ENCODE measurements at places on chromosomes 7 and 10.

GRCh38 chr7:148763622-148764021, 64.9 kb downstream of the CUL1 start:
- DNase-seq = no peak

- no peak for DNase-seq
Observed at GRCh38 chr10:6850452-6850851, 270.4 kb upstream of the PRKCQ start.

GRCh38 chr10:74677951-74678350, 148.4 kb upstream of the KAT6B start:
- no peak for DNase-seq

DNA sequence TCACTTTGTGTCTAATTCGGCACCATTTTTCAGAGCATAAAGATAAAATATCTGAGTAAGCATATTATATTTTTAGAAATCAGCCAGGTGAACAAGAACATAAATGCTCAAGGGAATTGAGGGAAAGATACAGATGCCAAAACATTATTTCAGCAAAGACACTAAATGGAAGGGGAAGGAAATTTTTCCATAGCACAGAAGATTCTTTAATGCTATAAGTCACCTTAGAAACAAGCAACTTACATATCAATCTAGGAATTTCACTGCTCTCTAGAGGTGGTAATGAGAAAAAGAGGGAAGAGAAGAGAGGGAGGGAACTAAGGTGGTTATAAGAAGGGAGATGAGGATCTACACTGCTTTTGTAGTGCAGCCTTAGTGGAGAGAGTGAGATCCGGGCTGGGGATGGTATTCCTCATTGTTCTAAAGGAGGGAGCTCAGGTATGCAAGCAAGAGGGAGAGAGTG, 20.4 kb downstream of the ZNF365 start:
- no peak for DNase-seq

- no peak for DNase-seq
Observed at GRCh38 chr10:101238732-101239105, 9.5 kb upstream of the LBX1 start.

DNA sequence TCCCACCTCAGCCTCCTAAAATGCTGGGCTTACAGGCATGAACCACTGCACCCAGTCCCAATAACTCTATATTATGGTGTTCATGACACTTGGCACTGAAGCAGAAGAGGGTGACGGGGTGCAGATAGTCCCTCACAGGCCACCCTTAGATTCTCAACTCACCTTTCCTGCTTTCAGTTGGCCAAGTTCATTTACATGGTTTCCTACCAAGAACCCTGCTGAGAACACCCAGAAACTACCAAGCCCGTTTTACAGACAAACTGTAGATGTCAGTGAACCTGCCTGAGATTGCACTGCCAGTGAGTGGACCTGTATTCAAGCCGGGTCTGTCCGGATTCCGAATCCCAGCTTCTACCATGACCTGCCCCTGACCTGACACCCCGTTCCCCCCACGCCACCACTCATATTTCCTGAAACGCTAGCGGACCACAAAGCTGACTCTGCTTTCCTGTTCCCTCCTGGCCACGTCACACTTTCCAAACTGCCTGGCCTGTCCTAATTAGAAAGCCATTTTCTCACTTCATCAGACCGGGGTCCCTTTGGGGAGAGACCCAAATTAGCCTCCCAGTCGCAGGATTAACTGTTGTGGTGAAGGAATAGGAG, 17.3 kb downstream of the GRID2IP start:
- no peak for DNase-seq

GRCh38 chr7:36039671-36040070, 113.4 kb upstream of the EEPD1 start:
- no peak for DNase-seq

GRCh38 chr10:114180937-114181336, 1.8 kb downstream of the TDRD1 start:
- no peak for DNase-seq

GRCh38 chr7:80940539-80941207, 21.8 kb upstream of the SEMA3C start:
- DNase-seq = no peak

GRCh38 chr7:86094166-86094669, 549.5 kb upstream of the GRM3 start:
- no peak for DNase-seq

GRCh38 chr7:144398911-144399310, 4.6 kb downstream of the NOBOX start:
- DNase-seq = no peak

DNA sequence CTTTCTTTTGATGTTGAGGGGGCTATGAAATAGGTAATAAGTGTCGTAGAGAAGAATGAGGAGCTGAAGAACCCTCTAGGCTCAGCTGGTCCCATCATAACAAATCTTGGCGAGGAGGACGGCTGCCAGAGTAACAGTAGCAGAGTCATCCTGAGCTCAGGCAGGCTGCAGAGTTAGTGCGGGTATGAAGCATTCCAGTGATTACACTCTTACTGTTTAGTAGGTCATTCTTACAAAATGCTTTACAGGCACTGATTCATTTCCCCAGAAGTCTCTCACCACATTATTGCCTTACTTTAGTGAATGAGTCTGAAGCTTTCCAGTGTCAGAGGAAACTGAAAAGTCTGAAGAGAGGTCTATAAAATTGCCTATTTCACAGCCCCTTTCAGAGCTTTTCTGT, 43.9 kb upstream of the GPR158 start:
- peak; percentile 50 for DNase-seq

DNA sequence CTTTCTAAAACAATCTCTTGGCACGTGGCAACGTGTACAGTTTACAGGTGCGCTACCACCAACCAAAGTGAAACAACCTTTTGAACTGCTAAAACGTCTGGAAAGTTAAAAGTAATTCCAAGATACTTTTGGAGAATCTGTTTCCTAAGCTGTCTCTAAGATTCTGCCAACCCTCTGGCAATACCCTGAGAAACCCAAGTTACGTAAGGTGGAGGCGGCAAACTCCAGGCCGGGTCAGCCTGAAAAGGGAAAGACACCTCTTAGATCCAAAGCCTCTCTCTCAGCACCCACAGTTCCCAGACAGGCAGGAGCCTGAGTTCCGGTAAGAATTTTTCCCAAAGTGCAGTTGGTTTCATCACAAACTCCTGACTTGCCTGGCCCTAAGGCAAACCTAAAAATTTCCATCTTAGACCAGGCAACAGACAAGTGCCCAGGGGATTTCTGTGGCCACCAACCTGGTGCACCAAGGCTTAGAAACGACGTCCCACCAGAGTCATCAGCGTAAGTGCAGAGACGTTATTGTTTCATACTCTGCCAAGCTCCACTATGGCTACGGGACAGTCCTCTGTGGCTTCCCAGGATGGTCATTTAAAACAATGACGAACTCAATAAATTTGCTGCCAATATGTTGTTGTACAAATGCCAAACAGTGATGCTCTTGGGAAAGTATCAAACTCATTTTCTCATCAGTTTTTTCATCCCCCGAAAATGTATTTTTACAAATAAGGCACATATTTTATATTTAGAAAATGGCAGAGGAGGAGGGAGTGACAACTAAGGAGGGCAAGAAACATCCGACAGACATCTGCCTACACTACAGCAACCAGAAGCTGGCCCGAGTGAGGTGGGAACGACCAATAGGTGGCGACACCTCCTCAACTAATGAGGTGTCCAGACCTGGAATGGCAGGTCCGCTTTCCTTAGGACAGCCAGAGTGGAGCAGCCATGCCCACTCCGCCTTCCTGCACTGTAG, 205.8 kb upstream of the FRMD4A start:
- DNase-seq = no peak

- no peak for DNase-seq
Observed at GRCh38 chr7:70589010-70589409, 542.9 kb upstream of the GALNT17 start.

DNA sequence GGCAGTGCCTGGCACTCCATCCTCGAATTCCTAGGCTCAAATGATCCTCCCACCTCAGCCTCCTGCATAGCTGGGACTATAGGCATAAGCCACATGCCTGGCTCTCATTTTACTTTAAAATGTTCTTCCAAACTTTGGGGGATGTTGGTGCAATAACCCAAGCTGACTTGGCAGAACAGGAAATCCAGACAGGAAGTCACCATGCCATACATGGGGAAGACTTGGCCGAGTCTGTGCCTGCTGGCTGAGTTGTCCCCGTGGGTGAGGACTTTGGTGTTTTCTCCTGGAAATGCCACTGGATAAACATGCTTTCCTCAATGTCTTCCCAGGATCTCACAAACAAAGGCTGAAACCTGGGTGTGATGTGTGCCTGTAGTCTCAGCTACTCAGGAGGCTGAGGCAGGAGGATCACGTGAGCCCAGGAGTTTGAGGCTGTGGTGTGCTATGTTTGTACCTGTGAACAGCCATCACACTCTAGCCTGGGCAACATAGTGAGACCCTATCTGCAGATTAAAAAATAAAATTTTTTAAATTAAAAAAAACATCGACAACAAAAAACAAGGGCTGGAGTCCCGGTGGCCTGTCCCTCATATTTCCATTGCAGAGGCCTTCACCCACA, 19.8 kb downstream of the HKDC1 start:
- DNase-seq = no peak

GRCh38 chr7:16587790-16588189, 57.8 kb downstream of the ANKMY2 start:
- no peak for DNase-seq

DNA sequence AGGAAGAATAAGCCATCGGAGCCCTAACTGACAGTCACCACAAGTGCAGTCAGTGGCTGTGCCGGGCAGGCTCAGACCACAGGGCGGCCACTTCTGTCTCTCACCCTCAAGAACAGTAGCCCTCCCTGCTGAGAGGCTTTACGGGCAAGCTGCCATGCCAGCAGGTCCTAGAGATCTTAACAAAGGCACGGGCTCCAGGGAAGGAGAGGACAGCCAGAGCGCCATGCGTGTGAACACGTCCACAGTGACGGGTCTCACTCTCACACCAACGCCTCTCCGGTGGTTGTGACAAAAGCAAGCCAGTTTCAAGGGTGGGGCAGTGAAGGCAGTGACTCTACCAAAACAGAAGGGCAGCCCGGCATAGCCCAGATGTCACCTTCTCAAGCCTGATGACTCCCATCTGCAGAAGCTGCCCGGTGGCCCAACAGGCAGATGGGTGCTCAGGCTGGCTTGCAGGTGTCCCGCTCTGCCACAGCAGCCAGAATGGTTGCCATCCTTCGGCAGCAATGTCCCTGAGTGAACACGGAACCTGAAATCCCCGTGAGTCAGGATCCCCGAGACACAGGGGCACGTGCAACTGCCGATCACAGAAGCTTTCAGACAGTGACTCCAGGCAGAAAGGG, 102.0 kb downstream of the FAM53B start:
- no peak for DNase-seq

GRCh38 chr10:46031648-46032532, 1.5 kb upstream of the NCOA4 start:
- no peak for DNase-seq

DNA sequence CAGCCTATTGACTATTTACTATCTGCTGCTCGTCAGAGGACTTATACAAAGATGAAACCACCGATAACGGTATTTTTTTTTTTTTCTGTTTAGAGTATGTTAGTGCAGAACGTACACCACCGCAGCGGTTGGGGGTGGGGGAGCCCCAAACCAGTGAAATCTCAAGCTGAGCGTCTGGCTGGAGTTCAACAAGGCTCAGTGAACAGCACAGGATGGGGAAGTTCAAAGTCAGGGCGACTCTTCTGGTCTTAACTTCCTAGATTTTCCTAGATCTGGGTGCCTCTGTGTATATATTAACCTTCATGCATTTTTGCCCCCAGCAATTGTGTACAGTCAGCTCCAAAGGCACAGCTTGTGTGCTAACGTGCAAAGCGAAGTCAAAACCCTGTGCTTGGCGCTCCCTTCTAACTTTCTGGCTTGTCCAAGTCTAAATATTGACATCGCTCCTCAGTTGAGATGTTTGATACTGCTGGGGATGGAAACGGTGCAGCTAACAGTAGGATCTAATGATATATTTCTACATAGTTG, 1.1 kb downstream of the RHOBTB1 start:
- DNase-seq = no peak

DNA sequence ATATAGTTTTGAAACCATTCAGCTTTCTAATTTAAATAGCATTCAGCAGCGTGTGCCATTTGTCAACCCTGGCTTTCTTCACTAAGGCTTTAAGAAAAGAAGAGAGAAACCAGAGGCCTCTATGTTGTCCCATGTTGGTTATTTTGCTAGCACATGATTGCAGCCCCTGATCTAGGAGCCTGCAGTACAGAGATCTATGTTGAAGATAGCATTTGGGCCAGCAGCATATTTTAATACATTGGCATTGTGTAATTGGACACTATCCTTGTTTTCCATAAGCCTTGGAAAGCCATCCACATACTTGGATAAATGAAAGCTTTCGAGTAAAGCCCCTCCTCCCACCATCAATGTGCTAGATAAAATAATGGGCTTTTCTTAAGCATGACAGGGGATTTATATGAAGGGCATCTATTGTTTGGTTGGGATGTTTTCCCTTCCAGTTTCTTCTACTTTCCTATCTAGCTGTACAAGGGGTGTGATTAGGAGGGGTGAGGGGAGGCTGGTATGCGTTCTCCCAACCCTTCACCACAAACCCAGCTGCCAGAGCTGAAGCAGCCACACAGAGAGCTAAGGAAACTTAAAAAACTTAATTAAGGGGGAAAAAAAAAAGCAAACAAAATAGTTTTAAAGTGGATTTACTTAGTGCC, 23.1 kb upstream of the SDHAF3 start:
- DNase-seq = no peak

DNA sequence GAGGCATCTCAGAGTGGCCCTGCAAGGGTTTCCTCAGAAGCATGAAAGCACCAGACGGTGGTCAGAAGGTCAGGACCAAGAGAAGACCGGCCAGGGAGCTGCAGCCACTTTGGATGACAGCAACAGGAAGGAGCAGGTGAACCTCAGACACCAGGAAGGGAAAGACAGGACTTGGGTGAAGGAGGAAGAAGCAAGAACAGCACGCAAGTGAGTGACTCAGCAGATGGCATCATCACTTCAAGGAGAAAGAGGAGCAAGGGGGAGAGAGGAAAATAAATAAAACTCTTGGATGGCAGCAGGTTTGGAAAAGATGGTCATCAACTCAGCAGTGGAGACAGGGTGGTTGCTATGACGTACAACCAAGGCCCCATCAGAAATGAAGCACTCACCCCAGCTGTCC, 31.6 kb downstream of the NCAPG2 start:
- no peak for DNase-seq

Data from GM04503 (cell line).